Breast epithelium (tissue), 4 donors: ENCODE measurements at places on chromosomes 1 and 21.

DNA sequence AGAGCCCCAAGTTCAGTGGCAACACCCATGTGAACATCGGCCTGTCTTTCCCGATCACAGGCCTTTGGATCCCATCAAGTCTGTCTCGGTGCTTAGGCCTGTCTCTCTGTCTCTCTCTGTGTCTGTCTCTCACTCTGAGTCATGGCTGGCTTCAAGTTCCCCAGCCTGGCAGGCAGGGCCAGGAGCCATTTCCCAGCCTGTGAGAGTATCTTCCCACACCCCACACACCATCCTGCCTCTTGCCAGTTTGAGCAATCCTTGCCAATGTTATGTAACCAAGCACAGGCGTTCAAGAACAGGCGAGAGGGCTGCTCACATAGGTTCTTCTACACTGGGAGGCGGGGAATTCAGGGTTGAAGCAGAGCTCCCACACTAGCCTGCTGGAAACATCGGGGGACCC, 70.0 kb upstream of the TMEM51 start:
- no peaks in the 10 kb centered on the region for H3K36me3 ChIP-seq
- no peaks in the 10 kb centered on the region for H3K4me1 ChIP-seq
- H3K4me3 ChIP-seq = no peak overlapping the region
- H3K27ac ChIP-seq = no peak overlapping the region
- no peak for DNase-seq

GRCh38 chr1:219753914-219754313, 141.0 kb upstream of the ZC3H11B start:
- no peak overlapping the region for H3K27ac ChIP-seq
- DNase-seq = no peak
- H3K27me3 ChIP-seq = no peaks in the 10 kb centered on the region
- no peaks in the 10 kb centered on the region for H3K36me3 ChIP-seq
- H3K4me1 ChIP-seq = no peaks in the 10 kb centered on the region

- no peak overlapping the region for H3K4me3 ChIP-seq
- H3K27ac ChIP-seq = no peak overlapping the region
- no peak for DNase-seq
- H3K4me1 ChIP-seq = no peaks in the 10 kb centered on the region
- H3K36me3 ChIP-seq = no peaks in the 10 kb centered on the region
Observed at GRCh38 chr1:175572932-175573868, 170.2 kb downstream of the TNR start.

GRCh38 chr1:216606047-216606637, 117.1 kb downstream of the ESRRG start:
- H3K36me3 ChIP-seq = no peaks in the 10 kb centered on the region
- DNase-seq = no peak
- H3K4me1 ChIP-seq = no peaks in the 10 kb centered on the region
- H3K27ac ChIP-seq = no peak overlapping the region

GRCh38 chr1:156525856-156526489, 25.4 kb upstream of the MEF2D start:
- H3K4me1 ChIP-seq = no peaks in the 10 kb centered on the region
- no peaks in the 10 kb centered on the region for H3K36me3 ChIP-seq
- no peak overlapping the region for H3K4me3 ChIP-seq
- no peak for DNase-seq
- no peaks in the 10 kb centered on the region for H3K27me3 ChIP-seq

DNA sequence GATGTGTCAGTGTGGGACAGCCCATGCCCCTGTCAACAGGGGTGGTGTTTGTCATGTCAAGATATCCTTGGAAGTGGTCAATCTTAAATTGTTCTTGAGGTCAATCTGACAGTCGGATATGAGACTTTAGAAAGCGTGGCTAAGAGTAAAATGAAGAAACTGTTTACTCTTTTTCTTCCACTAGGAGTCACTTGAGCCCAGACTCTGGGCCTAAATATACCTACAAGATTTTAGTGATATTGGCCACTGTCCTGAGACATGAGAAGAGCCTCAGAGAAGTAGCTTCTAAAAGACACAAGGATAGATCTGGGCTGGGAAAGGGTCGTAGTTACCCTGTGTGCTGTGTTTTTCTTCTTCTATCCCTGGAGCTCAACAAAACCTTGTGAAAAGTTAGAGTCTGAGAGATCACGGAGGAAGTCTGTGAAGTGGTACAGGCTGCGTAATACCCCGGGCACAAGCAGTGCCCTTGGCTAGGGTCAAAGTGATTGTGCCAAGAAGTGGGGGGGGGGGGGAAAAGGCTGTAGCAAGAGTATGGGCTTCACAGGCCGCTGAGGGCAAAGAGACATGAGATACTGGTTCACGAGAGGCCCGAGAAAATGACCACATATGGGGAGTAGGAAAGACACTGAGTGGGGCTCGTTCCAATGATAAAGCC, 355.2 kb upstream of the GREM2 start:
- no peaks in the 10 kb centered on the region for H3K4me1 ChIP-seq
- H3K27ac ChIP-seq = no peak overlapping the region
- H3K27me3 ChIP-seq = no peaks in the 10 kb centered on the region
- no peaks in the 10 kb centered on the region for H3K36me3 ChIP-seq
- no peak for DNase-seq

DNA sequence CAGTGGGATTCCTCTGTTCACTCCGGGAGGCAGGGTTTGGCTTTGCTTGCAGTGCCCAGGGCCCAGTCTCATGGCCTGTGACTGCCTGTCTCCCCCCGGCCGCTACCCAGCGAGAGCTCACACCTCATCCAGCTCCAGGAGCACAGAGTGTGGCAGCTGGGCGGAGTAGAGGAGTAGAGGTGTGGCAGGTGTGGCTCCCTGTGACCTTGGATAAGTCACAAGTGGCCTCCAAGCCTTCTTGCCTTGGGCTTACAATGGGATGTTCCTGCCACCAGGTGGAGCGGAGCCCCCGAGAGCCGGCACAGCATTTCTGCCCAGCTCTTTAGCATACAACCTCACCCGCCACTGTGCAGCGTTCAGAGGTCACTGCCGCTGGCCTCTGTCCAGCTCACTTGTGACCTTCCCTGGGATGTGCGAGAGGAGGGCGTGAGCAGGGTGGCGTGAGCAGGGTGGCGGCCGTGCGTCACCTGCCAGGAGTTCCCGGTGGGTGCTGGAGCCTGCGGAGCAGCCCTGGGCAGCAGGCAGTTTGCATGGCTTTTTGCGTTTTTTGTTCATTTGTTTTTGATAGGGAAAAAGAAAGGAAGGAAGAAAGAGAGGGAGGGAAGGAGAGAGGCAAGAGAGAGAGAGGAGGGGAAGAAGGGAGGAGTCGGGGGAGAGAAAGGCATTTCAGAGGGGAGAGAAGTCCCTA, 42.4 kb downstream of the CRYAA start:
- no peaks in the 10 kb centered on the region for H3K36me3 ChIP-seq
- H3K4me3 ChIP-seq = no peak overlapping the region
- H3K27me3 ChIP-seq = no peaks in the 10 kb centered on the region
- peak; percentile 50 for DNase-seq
- peaks cover 12% of the 10 kb centered on the region for H3K4me1 ChIP-seq

GRCh38 chr1:44684525-44684924, 10.0 kb downstream of the ARMH1 start:
- no peak for DNase-seq
- no peaks in the 10 kb centered on the region for H3K27me3 ChIP-seq
- H3K27ac ChIP-seq = no peak overlapping the region
- no peak overlapping the region for H3K4me3 ChIP-seq

DNA sequence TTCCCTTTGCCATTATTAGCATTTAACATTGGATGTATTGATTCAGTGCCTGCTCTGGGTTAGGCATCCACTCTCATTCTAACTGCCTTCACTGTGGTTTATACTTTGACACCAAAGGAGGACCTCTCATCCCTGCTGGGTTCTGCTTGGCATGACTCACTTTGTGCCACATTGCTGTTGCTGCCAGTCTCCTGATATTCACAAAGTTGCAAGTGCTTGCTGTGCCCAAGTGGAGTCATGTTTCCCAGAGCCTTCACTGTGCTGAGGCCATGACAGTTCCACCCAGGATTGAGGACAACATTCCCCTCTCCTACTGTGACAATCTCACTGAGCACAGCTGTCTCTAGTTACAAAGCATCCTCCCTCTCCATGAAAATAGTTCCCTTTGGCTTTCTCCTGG, 519.9 kb upstream of the USP24 start:
- no peak for DNase-seq
- no peak overlapping the region for H3K27ac ChIP-seq
- no peaks in the 10 kb centered on the region for H3K4me1 ChIP-seq
- H3K36me3 ChIP-seq = no peaks in the 10 kb centered on the region

DNA sequence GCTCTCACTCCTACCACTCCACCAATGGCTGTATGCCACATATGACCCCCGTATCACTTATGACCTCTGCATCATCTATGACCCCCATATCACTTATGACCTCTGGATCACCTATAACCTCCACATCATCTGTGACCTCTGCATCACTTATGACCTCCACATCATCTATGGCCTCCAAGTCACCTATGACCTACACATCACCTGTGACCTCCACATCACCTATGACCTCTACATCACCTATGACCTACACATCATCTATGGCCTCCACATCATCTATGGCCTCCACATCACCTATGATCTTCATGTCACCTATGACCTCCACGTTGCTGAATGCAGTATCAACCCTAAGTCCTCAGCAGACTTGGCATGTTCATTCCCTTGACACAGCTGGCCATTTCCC, 271.2 kb downstream of the MATN1 start:
- no peak for DNase-seq
- H3K4me1 ChIP-seq = no peaks in the 10 kb centered on the region
- H3K27ac ChIP-seq = no peak overlapping the region
- H3K4me3 ChIP-seq = no peak overlapping the region
- H3K27me3 ChIP-seq = no peaks in the 10 kb centered on the region

GRCh38 chr1:31837451-31838158, 21.8 kb upstream of the SPOCD1 start:
- H3K4me3 ChIP-seq = no peak overlapping the region
- no peaks in the 10 kb centered on the region for H3K27me3 ChIP-seq
- no peak for DNase-seq
- no peaks in the 10 kb centered on the region for H3K36me3 ChIP-seq
- no peak overlapping the region for H3K27ac ChIP-seq

GRCh38 chr1:5711956-5712645, 280.1 kb downstream of the NPHP4 start:
- no peak overlapping the region for H3K4me3 ChIP-seq
- H3K27ac ChIP-seq = no peak overlapping the region
- no peak for DNase-seq
- H3K27me3 ChIP-seq = peaks cover 24% of the 10 kb centered on the region
- H3K36me3 ChIP-seq = no peaks in the 10 kb centered on the region

DNA sequence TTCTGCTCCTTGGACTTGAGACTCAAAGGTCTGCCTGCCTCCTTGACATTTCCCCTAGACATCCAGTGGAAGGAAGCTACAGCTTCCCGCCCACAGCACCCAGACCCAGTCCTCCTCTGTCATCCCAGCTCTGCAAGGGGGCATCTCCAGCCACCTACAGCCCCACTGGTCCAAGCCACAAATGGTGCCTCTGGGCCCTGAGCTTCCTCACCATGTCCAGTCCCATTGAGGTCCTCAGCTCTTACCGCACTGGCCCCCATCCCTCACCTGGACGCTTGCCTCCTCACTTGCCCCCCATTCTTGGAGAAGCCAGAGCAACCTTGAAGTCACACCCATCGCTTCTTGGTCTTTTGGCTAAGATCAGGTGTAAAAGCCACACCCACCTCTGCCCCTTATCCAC, 13.2 kb downstream of the PODN start:
- no peak overlapping the region for H3K27ac ChIP-seq
- H3K36me3 ChIP-seq = no peaks in the 10 kb centered on the region
- H3K4me1 ChIP-seq = no peaks in the 10 kb centered on the region
- no peaks in the 10 kb centered on the region for H3K27me3 ChIP-seq
- DNase-seq = no peak

GRCh38 chr1:209655411-209656231, 3.4 kb upstream of the LAMB3 start:
- H3K4me1 ChIP-seq = no peaks in the 10 kb centered on the region
- no peaks in the 10 kb centered on the region for H3K36me3 ChIP-seq
- no peak for DNase-seq
- H3K27ac ChIP-seq = no peak overlapping the region
- no peak overlapping the region for H3K4me3 ChIP-seq

DNA sequence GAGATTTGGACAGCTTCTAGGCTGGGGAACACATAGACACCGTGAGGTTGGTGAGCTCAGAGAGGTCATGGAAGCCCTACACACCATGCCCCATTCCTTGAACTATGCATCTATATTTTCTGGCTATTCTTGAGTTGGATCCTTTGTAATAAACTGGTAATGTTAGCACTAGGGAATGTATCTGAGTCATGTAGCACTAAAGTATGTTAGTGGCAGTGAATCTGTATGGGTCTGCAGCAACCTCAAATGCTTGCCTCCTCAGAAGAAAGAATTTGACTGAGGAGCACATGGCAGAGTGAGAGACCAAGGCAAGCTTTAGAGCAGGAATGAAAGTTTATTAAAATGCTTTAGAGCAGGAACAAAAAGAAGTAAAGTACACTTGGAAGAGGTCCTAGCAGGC, 43.7 kb upstream of the LRRC7 start:
- H3K4me1 ChIP-seq = no peaks in the 10 kb centered on the region
- H3K4me3 ChIP-seq = no peak overlapping the region
- no peaks in the 10 kb centered on the region for H3K27me3 ChIP-seq
- no peaks in the 10 kb centered on the region for H3K36me3 ChIP-seq
- DNase-seq = no peak

GRCh38 chr1:28175955-28176485, 470 bp downstream of the PTAFR start:
- H3K27ac ChIP-seq = peak overlapping the region; percentile 81
- no peaks in the 10 kb centered on the region for H3K27me3 ChIP-seq
- H3K4me1 ChIP-seq = no peaks in the 10 kb centered on the region
- peak overlapping the region; percentile 5 for H3K4me3 ChIP-seq
- no peaks in the 10 kb centered on the region for H3K36me3 ChIP-seq
- DNase-seq = no peak

DNA sequence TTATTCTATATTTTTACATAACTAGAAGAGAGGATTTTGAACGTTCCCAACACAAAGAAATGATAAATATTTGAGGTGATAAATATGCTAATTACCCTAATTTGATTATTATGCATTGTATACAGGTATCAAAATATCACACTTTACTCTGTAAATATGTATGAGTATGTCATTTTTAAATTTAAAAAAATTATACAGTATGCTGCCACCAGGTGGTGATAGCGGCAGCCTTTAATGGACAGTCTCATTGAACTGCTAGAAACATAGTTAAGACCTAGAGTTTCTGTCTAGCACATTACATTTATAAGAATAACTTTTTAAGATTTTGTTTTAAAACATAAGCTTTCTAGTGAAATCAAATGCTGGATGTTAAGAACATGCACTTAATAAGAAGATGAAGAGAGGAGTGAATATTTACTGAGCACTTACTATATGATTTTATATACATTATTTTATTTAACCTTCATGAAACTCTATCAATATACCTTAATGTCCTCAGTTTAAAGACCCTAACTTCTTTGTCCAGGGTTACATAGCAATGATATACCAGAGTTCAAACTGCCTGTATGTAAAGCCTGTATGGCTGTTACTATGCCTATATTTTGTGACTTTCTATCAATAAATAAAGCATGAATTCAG, 207.1 kb downstream of the NUF2 start:
- no peaks in the 10 kb centered on the region for H3K27me3 ChIP-seq
- no peak for DNase-seq
- no peaks in the 10 kb centered on the region for H3K4me1 ChIP-seq
- H3K36me3 ChIP-seq = no peaks in the 10 kb centered on the region
